ENCODE measurements at places on chromosomes 11 and 22.

GRCh38 chr22:23204541-23205157 lies 24.3 kb downstream of the BCR start:
- no peak for DNase-seq

DNA sequence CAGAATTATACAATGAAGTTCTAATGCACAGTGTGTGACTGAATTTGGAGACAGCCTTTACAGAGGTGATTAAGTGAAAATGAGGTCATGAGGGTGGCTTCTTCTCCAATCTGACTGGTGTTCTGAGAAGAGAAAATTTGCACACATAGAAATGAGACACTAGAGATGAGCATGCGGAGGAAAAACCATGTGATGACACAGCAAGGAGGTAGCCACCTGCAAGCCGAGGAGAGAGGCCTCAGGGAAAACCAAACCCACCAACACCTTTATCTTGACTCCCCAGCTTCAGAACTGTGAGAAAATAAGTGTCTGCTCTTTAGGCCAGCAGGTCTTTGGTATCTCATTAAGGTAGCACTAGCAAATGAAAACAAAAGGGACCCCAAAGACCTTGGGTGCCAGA lies 93.2 kb downstream of the GGTLC2 start:
- DNase-seq: no peak

GRCh38 chr11:8331767-8332166 lies 68.1 kb upstream of the LMO1 start:
- DNase-seq: no peak

- no peak for DNase-seq
Observed at GRCh38 chr22:42816336-42816735, 40.7 kb downstream of the ARFGAP3 start.

- DNase-seq: no peak
Observed at GRCh38 chr11:10041748-10042446, 252.1 kb downstream of the SBF2 start.

Measured in left forelimb (tissue), 1 donor.